ENCODE measurements at places on chromosomes 2 and 18.

- no peak for DNase-seq
These were observed 209.3 kb upstream of the SOX11 start for GRCh38 chr2:5482929-5483331.

DNA sequence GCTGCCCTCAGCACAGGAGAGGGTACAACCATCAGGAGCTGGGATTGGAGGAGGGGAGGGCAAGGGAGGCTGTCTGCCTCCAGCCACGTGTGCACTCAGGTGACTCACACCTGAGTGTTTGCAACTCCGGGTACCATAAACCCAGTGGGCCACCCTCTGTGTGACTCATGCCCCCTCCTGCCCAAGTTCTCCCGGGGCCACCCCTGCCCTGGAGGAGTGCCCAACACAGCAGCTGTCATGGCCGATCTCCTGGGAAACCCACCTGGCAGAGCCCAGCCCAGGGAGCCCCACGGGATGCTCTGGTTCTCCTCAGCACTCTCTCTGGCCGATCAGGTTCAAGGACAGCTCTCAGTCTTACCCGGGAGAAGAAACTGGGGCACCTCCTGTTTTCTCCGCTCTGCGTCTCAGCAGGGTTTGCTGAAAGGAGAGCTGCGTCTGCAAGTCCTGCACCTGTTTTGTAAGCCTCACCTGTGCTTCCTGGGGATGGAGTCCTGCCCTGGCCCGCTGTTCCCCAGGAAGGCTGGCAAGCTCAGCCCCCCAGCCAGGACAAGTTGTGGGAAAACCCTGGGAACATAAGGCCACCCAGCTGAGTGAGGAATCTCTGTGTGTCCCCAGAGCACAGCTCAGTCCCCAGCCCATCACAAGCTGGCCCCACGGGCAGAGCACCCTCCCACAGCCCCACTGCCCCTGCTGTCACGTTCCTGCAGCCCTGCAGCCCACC, 44.0 kb upstream of the UBE2F start:
- no peak for DNase-seq

DNA sequence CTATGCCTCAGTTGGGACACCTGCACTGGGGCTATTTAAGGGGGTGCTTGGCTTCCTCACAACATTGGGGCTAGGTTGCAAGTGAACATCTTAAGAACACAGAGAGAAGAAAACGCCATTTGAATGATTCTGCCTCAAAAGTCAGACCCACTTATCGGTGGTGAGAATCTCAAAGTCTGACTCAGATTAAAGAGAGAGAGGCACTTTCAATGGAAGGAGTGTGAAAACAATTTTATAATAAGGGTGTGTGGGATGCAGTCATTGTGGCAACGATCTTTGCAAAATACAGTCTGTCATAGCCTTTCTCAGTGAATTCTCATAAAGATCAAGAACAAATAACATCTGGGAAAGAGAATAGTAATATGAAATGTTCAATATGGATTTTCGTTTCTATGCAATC, 41.8 kb downstream of the CCDC102B start:
- no peak for DNase-seq

DNA sequence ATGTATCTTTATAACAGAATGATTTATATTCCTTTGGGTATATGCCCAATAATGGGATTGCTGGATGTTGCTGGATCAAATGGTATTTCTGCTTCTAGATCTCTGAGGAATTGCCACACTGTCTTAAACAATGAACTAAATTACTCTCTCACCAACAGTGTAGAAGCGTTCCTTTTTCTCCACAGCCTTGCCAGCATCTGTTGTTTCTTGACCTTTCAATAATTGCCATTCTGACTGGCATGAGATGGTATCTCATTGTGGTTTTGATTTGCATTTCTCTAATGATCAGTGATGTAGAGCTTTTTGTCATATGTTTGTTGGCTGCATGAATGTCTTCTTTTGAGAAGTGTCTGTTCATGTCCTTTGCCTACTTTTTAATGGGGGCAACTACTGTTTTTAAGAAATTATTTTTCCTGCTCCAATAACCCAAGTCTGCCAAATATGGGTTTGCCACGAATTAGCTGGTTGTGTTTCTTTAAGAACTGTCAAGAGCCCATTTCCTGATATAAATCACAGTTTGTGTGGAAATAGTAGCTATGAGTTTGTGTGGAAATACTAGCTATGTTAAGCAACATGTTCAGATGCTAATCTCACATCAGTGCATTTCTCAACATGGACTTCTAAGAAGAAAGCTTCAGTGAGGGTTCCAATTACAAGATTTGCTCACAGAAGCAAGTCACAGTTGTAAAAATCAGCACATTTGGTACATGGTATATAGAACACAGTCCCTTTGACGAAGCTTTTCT, 259.4 kb downstream of the ANAPC1 start:
- DNase-seq, result no peak

DNA sequence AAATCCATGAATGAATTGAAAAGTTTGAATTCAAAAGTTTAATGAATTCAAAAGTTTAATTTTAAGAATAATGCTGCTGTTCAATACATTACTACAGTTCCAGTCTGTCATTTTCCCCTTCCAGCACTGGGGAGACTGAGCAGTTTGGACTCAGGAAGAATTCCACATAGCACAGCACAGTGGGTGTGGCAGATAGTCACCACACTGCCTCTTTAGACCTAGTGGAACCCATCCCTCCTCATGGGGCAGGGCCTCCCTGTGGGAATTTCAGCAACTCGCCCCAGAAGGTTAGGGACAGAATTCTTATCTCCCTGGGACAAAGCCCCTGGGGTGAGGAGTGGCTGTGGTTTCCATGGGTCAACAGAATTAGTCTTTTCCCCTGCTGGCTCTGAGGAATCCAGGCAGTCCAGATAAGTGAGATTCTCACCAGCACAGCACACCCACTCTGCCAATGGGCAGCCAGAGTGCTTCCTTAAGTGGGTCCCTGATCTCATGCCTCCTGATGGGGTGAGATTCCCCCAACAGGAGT, 442.0 kb upstream of the SYT4 start:
- DNase-seq, result no peak

Data from NCI-H2081 treated with DMSO at 0.1 percent for 48 hours (cell line).